ENCODE measurements at places on chromosomes 7 and 10. TPM values are rescaled to one million over a fixed set of nuclear protein-coding genes. Genes with fewer than 3 reads are reported as not detected.

The NANOS1 gene
- total RNA-seq = 7.8 TPM

DNA sequence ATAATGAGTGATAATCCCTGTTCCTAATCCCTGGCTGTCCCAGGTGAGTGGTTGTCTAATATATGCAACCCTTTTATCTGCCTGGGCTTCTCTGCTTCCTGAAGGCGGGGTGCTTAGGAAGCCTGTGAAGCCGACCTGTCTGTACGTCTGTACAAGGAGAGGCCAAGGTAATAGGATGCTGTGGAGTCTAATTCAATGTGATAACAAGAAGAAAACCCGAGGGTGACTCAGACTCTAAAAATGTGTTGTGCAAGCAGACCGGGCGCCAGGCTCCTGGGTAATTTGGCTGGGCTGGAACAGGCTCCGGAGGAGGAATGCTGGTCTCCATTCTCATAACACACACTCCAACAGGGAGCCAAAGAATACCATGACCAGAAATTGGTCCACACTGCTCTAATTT, 43.6 kb downstream of the THNSL1 start:
- no peaks in the 10 kb centered on the region for H3K4me1 ChIP-seq
- H3K27ac ChIP-seq = no peak overlapping the region
- H3K36me3 ChIP-seq = no peaks in the 10 kb centered on the region
- H3K27me3 ChIP-seq = 0 out of 2 replicates have a peak, but pooled peaks cover 3% of the 10 kb centered on the region
- DNase-seq = peak; percentile 15

The JCAD gene
- 2.3 TPM for total RNA-seq

The PTPRN2 gene
- 4.0 TPM for total RNA-seq

GRCh38 chr10:79063071-79063491, 5.7 kb upstream of the ZMIZ1 start:
- no peak overlapping the region for H3K27ac ChIP-seq
- peaks cover 9% of the 10 kb centered on the region for H3K4me1 ChIP-seq
- H3K27me3 ChIP-seq = peaks cover 7% of the 10 kb centered on the region
- DNase-seq = no peak

DNA sequence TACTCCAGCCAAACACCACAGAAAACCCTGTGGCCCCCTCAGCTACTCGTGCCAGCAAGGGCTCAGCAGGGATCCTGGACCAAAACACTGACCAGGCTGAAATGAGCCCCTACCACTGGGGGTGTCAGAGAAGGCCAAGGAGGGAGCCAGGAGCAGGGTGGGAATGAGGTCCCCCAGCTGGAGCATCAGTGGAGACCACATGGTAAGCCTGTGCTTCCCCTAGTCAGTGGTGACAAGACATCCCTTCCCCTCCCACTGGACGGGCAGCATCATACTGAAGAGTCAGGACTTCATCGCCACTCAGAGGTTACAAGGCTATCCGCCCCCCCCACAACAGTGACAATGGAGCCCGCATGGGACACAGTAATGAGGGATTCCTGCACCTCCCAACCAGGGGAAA, 99.6 kb downstream of the LHPP start:
- no peak overlapping the region for H3K4me3 ChIP-seq
- no peaks in the 10 kb centered on the region for H3K36me3 ChIP-seq
- peaks cover 2% of the 10 kb centered on the region for H3K4me1 ChIP-seq
- H3K27me3 ChIP-seq = no peaks in the 10 kb centered on the region

GRCh38 chr7:36044101-36044892, 108.8 kb upstream of the EEPD1 start:
- DNase-seq = no peak
- H3K27me3 ChIP-seq = no peaks in the 10 kb centered on the region
- H3K36me3 ChIP-seq = no peaks in the 10 kb centered on the region
- no peak overlapping the region for H3K4me3 ChIP-seq

DNA sequence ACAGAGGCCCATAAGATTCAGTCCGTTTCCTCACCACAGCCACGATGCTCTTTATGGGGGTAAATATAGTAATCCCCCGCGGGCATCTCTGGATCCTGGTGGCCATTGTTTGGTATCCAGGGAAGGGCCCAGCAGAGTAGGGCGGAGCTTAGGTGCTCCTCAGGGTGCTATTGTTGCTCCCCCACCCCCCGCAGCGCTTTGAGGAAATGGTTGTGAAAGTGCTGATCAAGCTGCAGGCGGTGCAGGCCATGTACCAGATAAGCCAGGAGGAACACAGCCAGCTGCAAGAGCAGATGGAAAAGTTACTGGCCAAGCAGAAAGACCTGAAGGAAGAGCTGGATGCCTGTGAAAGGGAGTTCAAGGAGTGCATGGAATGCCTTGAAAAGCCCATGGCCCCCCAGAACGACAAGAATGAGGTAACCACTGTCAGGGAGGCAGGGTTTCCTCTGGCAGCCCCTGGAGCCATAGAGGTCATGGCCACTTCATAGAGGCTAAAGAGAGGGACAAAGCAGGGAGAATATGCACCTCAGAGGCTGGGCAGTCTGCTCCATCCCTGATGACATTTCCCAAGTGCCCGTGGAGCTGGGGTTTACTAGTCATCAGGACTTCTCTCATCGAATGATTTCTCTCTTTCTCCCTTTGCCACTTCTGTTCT, 17.6 kb upstream of the FLNC start:
- peaks cover 10% of the 10 kb centered on the region for H3K4me1 ChIP-seq
- no peak overlapping the region for H3K4me3 ChIP-seq
- 0 out of 2 replicates have a peak, but pooled peaks cover 8% of the 10 kb centered on the region for H3K36me3 ChIP-seq
- H3K27ac ChIP-seq = no peak overlapping the region
- DNase-seq = no peak

DNA sequence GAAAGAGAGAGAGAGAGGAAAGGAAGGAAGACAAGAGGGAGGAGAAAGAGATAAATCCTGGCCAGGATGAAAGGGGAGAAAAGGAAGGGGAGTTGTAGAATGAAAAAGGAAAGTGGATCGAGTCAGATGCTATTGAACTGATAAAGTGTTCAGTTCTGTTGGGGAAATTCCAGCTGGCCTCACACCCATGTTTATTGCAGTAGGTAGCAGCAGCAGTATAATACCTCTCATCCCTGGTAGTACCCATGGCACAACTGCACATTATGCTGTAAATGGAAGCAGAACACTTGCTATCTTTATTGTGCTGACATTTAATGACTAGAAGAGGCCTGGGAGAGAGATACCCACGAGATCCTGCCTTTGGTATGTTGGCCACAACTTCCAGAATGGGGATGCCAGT, 178.1 kb downstream of the EVX1 start:
- H3K4me1 ChIP-seq = no peaks in the 10 kb centered on the region
- H3K36me3 ChIP-seq = no peaks in the 10 kb centered on the region
- no peaks in the 10 kb centered on the region for H3K27me3 ChIP-seq
- DNase-seq = no peak
- no peak overlapping the region for H3K27ac ChIP-seq
- H3K4me3 ChIP-seq = no peak overlapping the region

The CLCN1 gene
- 0.23 TPM for total RNA-seq

The TRA2A gene
- 82.6 TPM for total RNA-seq

DNA sequence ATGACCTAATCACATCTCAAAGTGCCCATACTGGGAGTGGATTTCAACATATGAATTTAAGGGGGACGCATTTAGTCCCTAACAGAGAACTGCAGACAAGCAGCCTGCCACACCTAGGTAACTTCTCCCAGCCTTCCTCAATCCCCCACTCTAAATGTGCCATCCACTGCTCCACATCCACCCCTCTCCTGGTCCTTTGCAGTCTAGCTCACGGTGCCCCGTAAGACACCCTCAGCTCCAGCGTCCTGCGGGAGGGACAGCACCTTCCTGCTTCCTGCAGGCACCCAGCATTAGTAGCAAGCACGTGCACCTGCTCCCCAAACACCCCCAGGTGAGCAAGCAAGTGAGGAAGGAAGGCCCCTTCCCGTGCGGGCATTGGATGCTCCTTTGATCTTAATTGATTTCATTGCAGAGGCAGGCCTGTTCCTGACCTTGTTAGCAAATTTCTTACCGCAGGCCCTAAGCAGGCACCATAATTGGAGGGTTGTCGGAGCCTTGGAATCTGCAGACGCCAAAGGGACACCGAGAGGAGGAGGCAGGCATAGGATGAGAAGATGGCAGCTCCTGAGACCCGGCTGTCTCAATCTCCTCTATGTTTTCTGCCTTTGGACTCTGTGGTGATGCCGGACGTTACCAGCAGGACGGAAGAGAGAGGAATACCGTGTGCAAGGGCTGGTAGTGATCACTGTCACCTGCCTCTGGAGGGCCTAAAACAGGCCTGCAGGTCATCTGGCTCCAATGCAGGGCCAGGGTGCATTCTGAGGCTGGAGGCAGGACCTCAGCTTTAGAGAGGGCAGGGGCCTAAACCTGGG, 75.8 kb upstream of the CHST15 start:
- no peak for DNase-seq
- no peak overlapping the region for H3K4me3 ChIP-seq
- H3K36me3 ChIP-seq = no peaks in the 10 kb centered on the region
- H3K4me1 ChIP-seq = no peaks in the 10 kb centered on the region

GRCh38 chr7:128166603-128167041, 74.5 kb upstream of the LEP start:
- peak; percentile 70 for DNase-seq
- no peaks in the 10 kb centered on the region for H3K36me3 ChIP-seq
- peaks cover 11% of the 10 kb centered on the region for H3K4me1 ChIP-seq
- H3K27me3 ChIP-seq = peaks cover 99% of the 10 kb centered on the region
- no peak overlapping the region for H3K27ac ChIP-seq
- H3K4me3 ChIP-seq = peak overlapping the region; percentile 90

The IDI2 gene
- not detected for total RNA-seq

The SMO gene
- 61.5 TPM for total RNA-seq

The CTNNA3 gene
- total RNA-seq = 0.50 TPM

GRCh38 chr10:48582970-48583369, 21.9 kb downstream of the ARHGAP22 start:
- no peaks in the 10 kb centered on the region for H3K27me3 ChIP-seq
- H3K4me3 ChIP-seq = no peak overlapping the region
- H3K4me1 ChIP-seq = peaks cover 4% of the 10 kb centered on the region
- no peaks in the 10 kb centered on the region for H3K36me3 ChIP-seq
- no peak overlapping the region for H3K27ac ChIP-seq
- no peak for DNase-seq

DNA sequence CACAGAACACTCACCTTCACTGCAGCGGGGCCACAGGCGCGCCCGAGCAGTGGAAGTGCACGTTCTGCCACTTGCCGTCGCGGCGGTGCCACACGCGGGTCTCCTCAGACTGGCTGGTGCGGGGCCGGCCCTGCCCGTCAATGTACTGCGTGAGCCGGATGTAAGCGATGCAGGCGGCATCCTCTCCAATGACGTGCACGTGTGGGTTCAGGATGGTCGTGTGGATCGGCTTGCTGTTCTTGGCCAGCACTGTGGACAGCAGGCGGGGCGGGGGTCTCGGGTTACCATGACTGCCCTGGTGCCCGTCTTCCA, 19.2 kb downstream of the YKT6 start:
- H3K4me3 ChIP-seq = no peak overlapping the region
- no peaks in the 10 kb centered on the region for H3K36me3 ChIP-seq
- H3K27ac ChIP-seq = no peak overlapping the region
- no peaks in the 10 kb centered on the region for H3K27me3 ChIP-seq

DNA sequence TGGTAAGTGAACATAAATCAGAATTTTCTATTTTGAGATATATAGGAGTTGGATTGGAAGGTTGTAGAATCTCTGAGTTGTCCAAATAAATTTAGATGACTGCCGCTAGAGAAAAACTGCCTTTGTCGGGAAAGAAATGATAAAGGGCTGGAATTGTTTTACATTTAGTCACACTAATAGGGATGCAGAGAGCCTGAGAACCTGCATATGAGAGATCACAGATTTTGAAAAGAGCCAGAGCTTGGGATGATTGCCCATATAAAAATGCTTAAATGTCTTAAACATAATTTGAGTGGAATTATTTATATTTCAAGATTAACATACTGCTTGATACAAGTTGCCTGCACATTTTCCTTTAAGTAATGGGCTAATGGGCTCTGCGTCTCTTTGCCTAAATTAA, 660.5 kb downstream of the NRG3 start:
- no peaks in the 10 kb centered on the region for H3K27me3 ChIP-seq
- H3K27ac ChIP-seq = no peak overlapping the region
- peaks cover 35% of the 10 kb centered on the region for H3K4me1 ChIP-seq
- H3K36me3 ChIP-seq = no peaks in the 10 kb centered on the region
- no peak overlapping the region for H3K4me3 ChIP-seq

DNA sequence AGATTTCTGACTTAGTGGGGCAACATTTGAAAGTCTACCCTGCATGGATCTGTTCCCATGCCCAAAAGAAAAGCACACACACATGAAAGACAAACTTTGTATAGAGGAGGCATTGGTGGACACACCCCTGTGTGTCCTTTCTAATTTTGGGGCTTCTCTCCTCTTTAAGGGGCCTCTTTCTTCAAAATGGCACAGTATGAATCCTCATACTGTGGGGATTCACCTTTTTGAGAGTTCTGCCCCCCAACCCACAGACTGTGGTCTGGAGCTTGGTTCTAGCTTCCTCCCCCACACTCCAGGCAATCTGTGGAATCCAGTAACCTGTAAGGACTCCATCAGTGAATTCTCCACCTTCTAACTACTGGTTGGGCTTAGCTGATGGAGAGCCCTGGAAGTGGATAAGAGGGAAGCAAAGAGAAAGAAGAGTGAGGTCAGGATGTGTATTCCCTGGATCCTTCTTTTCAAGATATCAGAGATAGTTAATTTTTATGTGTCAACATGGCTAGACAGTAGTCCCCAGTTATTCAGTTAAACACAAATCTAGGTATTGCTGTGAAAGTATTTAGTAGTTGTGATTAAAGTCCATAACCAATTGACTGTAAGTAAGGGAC, 32.4 kb upstream of the CDK6 start:
- no peak overlapping the region for H3K27ac ChIP-seq
- no peak overlapping the region for H3K4me3 ChIP-seq
- H3K4me1 ChIP-seq = peaks cover 9% of the 10 kb centered on the region
- no peaks in the 10 kb centered on the region for H3K27me3 ChIP-seq
- H3K36me3 ChIP-seq = no peaks in the 10 kb centered on the region

- peaks cover 20% of the 10 kb centered on the region for H3K4me1 ChIP-seq
These were observed 63.5 kb downstream of the HIPK2 start for GRCh38 chr7:139714163-139714901.

GRCh38 chr7:28666154-28666553, 253.8 kb downstream of the CREB5 start:
- no peak for DNase-seq
- no peaks in the 10 kb centered on the region for H3K36me3 ChIP-seq
- no peak overlapping the region for H3K27ac ChIP-seq
- no peak overlapping the region for H3K4me3 ChIP-seq
- H3K27me3 ChIP-seq = no peaks in the 10 kb centered on the region

GRCh38 chr10:106540645-106541044, 623.9 kb downstream of the SORCS1 start:
- H3K27ac ChIP-seq = no peak overlapping the region
- no peak overlapping the region for H3K4me3 ChIP-seq
- H3K36me3 ChIP-seq = no peaks in the 10 kb centered on the region
- no peaks in the 10 kb centered on the region for H3K4me1 ChIP-seq
- peaks cover 53% of the 10 kb centered on the region for H3K27me3 ChIP-seq
- no peak for DNase-seq

The MSMB gene
- not detected for total RNA-seq

The TDRD1 gene
- 1.7 TPM for total RNA-seq

The MMD2 gene
- 0.38 TPM for total RNA-seq

- DNase-seq = no peak
- no peaks in the 10 kb centered on the region for H3K27me3 ChIP-seq
- H3K27ac ChIP-seq = 0 out of 2 replicates have a peak overlapping the region, but pooled peaks have one; percentile 19
- no peak overlapping the region for H3K4me3 ChIP-seq
- no peaks in the 10 kb centered on the region for H3K4me1 ChIP-seq
These were observed 32.0 kb downstream of the AMZ1 start for GRCh38 chr7:2720024-2720423.

The TMEM270 gene
- not detected for total RNA-seq

GRCh38 chr7:67523713-67524112, 527.1 kb downstream of the TYW1 start:
- no peaks in the 10 kb centered on the region for H3K36me3 ChIP-seq
- no peaks in the 10 kb centered on the region for H3K27me3 ChIP-seq
- DNase-seq = no peak
- H3K27ac ChIP-seq = no peak overlapping the region

The SPAG6 gene
- 0.12 TPM for total RNA-seq
